ENCODE measurements at places on chromosomes 1 and 21.

GRCh38 chr1:38529391-38529790 is 330.2 kb downstream of the RRAGC start:
- DNase-seq = no peak

- no peak for DNase-seq
Observed at GRCh38 chr21:32140604-32141317, 138.1 kb downstream of the MIS18A start.

DNA sequence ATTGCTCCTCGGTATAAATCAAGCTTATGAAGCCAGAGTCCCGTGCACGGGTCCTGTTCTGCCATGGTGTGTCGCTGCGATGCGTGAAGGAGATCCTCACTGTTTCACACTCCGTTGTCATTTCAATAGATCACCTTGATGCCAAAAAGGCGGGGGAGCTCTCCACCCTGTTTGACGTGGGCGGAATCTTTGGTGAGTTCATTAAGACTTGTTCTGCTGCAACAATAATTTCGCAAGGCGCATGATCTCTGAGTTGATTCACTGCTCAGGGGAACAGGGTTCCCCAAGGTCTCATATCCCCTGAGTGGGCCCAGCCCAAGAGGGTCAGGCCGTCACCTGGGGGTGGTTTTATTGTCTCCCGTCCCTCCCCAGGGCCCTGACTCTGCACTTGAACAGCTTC is 50.0 kb downstream of the SLC37A1 start:
- no peak for DNase-seq

- no peak for DNase-seq
Observed at GRCh38 chr1:197773856-197774255, 1.4 kb downstream of the DENND1B start.

- DNase-seq = no peak
Observed at GRCh38 chr1:8473121-8473875, 155.4 kb downstream of the SLC45A1 start.

DNA sequence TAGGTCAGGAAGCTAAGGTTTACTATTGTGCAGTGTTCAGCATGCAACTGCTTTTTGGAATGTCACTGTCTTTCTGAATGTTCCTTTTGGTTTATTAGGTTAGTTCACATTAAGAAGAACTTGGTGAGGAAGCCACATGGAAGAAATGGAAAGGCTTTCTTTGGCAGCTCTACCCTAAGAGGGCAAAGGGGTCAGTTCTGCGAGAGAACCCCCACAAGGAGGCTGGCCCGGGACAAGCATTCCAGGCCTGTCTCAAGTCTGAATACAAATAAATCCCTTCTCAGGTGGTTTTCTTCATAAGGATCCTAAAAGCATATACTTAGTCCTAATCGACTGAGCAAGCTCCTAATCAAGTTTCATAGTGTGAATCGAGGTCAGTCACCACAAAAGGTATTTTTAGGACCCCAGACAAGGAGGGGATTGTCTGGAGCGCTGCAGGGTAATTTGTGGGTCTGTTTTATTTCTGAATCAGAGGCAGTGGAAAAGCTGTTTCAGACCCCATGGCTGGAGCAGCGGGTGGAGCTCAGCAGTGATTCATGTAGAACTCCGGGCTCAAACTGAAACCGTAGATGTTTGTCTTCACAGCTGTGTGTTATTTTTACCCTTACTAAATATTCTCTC is 63.3 kb downstream of the ERG start:
- DNase-seq = no peak

DNA sequence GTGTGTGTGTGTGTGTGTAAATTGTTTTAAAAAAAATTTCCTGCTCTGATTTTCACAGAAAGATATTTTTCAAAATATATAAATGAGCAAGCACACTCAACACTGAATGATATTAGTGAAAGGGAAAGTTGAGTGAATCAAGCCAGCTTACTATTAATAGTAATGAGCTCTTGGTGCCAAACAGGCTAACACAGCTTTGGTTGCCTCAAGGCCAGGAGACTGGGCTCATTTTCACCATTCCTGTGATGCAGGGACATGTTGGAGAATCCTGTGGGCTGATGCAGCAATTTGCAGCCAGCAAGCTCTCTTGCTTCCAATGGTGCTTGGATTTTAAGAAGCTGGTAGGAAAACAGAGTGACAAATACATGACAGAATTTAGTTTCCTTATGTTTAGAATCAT is 30.2 kb downstream of the PLA2G4A start:
- DNase-seq = no peak

GRCh38 chr1:207962716-207963426 is 51.9 kb upstream of the CD34 start:
- no peak for DNase-seq
